ENCODE measurements at places on chromosomes 2 and 18. TPM values are rescaled to one million over a fixed set of nuclear protein-coding genes. Genes with fewer than 3 reads are reported as not detected.
A peak's percentile ranks its signal among the peaks of the same experiment; 100 is the strongest.

GRCh38 chr2:234997389-234997788 is 45.6 kb downstream of the SH3BP4 start:
- no peak for DNase-seq

GRCh38 chr2:233766416-233766815 is 6.3 kb downstream of the UGT1A1 start:
- DNase-seq, result no peak

GRCh38 chr2:120874888-120875275 is 139.2 kb downstream of the GLI2 start:
- no peak for DNase-seq

DNA sequence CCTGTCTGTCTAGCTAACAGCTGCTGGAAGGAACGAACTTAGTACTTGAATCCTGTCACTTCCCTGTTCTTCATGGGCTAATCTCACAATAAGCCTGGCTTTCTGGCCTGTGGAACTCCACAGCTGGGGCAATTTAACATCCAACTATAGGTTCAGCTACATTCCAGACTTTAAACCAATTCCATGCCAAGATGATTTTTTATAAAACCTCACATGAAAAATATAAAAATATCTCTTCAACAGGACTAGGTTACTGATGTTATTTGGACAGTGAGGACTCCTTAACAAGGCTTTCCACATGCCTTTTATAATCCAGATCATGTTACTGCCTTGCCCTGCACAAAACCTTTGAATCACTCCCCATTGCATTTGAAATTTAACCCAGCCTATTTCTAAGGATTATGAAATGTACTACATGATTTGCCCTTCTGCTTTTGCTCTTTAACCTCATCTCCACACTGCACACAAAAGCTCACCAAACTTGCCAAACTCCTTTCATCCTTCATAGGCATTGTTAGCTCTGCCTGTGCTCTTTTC is 863.2 kb upstream of the CHAC2 start:
- no peak for DNase-seq

GRCh38 chr2:15354596-15355366 is 206.4 kb downstream of the NBAS start:
- no peak for DNase-seq

DNA sequence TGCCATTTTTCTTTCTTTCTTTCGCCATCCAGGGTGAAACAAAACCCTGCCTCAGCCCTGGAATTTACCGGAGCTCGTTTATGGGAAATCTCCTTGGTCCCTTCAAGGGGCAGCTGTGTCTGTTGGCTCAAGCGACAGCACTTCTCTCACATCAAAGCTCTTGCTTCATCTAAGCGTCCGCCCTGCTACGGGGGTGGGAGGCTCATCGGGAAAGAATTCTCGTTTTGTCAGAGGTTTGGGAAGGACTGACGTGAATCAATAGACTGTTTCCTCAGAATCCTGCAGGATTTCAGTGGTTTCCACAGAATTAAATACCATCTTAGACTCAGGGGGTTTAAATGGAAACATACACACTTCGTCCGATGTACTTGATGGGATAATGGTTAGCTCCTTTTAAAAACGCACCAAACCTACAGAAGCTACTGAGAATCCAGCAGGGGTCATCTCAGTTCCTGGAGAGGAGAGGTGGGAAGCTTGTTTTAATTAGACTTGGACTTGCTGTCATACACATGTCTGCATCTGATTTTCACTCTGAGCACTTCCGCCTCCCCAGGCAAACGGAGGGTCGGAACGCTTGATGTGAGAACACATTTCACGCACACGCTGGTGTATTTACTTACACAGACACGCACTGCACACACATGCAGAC is 91.6 kb downstream of the ASB1 start:
- DNase-seq, result no peak

DNA sequence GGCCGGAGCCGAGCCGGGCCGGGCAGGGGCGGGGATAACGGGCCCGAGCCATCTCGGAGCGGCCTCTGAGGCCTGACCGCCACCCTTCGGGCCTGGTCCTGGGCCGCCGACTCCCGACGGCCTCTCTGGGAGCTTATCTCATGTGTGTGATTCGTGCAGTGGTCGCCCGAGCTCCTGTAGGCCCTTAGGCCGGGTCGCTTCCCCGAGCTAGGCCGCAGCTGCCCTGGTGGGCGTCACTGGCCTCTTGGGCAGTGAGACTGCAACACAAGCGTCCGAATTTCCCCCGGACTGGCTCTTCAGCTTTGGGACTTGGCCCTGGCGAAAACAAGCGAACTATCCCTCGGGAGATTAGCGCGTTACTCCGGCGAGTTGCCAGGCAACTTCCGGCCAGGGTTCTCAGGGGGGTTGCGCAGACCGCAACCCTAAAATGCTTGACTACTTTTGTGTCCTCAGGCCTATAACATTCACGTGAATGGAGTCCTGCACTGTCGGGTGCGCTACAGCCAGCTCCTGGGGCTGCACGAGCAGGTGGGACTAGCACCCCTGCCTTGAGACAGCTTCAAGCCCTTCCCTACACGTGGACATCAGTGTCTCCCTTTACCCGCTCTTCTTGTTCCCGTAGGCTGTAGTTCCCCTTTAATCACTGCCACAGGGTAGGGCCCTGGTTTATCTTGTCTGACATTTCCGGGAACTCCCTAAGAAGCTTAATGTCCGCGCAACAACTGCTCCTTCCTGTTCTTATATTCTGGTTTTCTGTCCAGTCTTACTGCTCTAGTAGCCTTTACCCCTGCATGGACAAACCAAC is 602 bp downstream of the SNX17 start:
- DNase-seq, result peak; percentile 44

GRCh38 chr2:51231071-51231470 is 199.1 kb upstream of the NRXN1 start:
- no peak for DNase-seq

GRCh38 chr2:159516241-159516758 is 100.0 kb downstream of the BAZ2B start:
- peak; percentile 49 for DNase-seq

GRCh38 chr2:118654945-118655344 is 192.5 kb downstream of the EN1 start:
- DNase-seq, result no peak

DNA sequence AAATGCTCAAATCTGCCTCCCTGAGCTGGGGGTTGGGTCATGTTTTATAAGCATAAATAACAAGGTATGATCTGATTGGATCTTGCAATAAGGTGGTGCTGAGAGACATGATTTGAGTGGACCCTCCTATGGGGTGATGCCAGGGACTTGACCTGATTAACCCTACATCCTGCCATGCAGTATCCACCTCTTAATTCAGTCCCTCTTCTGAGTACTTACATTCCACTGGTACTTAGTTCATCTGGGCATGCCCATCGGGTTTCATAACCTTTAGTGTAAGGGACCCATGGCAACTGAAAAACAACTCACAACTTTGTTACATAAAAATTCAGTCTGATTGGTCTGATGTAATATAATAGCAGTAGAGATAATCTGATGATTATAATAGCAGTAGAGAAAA is 397.9 kb upstream of the HNMT start:
- no peak for DNase-seq

DNA sequence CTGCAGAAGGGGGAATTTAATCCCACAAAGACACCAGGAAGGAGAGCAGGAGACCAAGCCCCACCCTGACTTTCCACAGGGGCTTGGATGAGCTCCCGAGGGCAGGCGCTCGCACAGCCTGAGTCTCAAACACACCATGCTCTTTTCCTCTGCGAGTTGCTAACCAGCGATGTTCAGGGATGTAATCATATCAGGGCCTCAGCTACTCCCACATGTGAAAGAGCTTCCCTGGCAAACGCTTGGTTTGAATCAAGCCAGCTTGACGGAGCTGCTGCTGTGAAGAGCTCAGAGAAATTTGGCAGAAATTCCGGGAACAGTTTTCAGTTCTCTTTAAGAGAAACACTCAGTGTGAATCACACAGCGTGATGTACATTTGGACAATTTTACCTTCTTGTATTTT is 385.8 kb downstream of the GALR1 start:
- DNase-seq, result no peak

COMMD1 gene
- 33.1 TPM for polyA plus RNA-seq

LINC00305 gene
- polyA plus RNA-seq, result not detected

SLC19A3 gene
- polyA plus RNA-seq, result 0.02 TPM

CYP27C1 gene
- not detected for polyA plus RNA-seq

LONRF2 gene
- 2.4 TPM for polyA plus RNA-seq
